ENCODE measurements at places on chromosomes 4 and X.
A peak's percentile ranks its signal among the peaks of the same experiment; 100 is the strongest.

GRCh38 chr4:165222651-165222994 is 15.3 kb downstream of the KLHL2 start:
- DNase-seq: no peak

- DNase-seq: no peak
Observed at GRCh38 chrX:118066867-118067515, 49.6 kb downstream of the KLHL13 start.

GRCh38 chrX:40132751-40133150 is 35.0 kb upstream of the BCOR start:
- peak; percentile 65 for DNase-seq

DNA sequence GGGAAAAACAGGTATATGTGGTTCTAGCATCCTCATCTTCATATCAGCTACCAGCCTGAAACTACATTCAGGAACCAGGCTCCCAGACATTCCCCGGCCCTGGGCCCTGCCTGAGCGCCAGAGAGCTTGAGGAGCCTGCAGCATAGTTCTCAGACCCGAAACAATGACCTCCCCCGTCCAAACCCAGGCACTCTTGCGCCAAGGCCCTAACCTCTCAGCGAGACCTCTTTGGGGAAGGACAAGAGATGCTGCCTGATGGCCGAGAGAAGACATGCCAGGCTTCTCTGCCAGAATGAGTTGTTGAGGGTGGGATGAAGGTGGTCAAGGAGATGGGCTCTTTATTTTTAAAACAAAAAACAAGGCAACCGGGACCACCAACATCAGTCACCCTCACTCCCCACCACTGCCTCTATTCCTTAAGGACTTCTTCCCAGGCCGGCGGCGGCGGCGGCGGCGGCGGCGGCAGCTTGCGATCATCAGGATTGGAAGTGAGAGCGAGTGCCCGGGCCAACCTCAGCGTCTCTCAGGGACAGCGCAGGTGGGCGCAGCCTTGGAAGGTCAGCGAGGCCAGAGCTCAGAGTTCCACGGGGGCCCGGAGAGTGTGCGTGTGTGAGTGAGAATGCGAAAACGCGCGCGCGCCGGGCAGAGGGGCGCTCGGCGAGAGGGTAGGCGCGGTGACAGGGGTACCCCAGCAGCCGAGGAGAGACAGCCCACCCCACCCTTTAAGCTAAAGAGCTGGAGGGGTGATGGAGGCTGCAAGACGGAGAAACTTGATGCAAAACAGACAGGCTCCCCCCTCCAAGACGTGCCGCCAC is 601 bp downstream of the INPP4B start:
- no peak for DNase-seq

- no peak for DNase-seq
Observed at GRCh38 chr4:94251094-94251493, 43.4 kb downstream of the SMARCAD1 start.

- no peak for DNase-seq
Observed at GRCh38 chr4:22030307-22030706, 81.7 kb upstream of the KCNIP4 start.

DNA sequence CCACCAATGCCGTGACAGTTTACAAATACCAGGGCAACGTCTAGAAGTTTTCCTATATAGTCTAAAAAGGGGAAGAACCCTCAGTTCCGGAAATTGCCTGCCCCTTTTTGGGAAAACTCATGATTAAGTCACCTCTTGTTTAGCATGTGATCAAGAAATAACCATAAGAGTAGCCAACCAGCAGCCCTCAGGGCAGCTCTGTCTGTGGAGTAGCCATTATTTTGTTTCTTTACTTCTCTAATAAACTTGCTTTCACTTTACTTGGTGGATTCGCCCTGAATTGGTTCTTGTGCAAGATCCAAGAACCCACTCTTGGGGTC is 20.0 kb upstream of the HOPX start:
- no peak for DNase-seq

GRCh38 chr4:17665346-17665745 is 50.9 kb downstream of the MED28 start:
- no peak for DNase-seq

- DNase-seq: no peak
Observed at GRCh38 chr4:38802561-38803355, 1.8 kb downstream of the TLR1 start.

- DNase-seq: no peak
Observed at GRCh38 chr4:101370663-101371210, 23.4 kb upstream of the PPP3CA start.

- no peak for DNase-seq
Observed at GRCh38 chr4:3784454-3785291, 18.5 kb downstream of the ADRA2C start.

- DNase-seq: no peak
Observed at GRCh38 chr4:10015140-10015753, 6.0 kb downstream of the SLC2A9 start.

DNA sequence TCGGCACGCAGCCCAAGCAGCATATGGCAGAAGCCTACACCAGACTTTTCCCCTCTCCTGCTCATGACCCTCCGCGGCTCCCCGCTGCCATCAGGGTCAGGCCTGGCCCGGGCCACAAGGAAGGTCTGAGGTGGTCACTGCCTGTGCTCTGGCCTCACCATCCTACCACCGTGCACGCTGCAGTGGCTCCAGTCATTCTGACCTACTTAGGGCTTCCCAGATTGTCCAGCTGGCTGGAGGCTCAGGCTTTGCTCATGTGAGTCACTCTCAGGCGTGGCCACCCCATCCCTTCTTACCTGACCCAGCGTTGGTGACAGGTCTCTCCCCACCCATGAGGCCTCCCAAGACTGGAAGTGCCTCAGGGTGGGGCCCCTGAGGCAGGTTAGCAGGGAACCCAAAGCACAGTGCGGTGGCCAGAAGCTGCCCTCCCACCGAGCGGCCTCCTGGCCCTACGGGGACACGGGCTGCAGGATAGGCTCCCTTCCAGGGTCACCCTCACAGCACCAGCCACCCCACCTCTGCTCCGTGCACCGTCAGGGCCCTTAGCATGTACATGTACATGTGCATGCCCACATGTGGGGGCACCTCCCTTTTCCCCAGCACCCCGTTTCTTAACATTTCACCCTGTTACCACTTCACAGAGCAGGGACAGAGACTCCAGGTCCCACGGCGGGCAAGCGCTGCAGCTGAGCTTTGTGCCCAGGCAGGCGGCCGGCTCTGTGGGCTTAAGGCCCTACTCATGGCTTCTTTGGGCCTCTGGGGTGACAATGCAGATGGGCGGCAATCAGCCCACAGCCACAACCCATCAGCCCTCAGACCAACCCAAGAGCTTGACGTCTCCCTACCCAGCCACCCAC is 2.2 kb downstream of the TREX2 start:
- no peak for DNase-seq

DNA sequence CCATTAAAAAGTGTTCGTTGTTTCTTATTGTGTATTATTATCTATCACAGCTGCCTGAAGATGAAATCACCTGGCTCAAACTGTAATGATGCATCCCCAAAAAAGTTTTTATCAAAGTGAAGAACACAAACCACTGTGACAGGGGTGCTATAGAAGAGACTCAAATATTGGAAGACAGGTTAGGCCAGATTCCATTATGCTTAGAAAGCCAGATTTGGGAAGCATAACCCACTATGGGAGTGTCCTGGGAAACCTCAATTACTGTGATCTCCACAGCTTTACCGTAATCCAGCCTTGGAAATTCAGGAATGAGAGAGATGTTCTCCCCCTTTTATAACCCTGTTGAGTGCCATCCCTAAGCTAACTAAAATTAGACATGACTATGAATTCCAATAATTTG is 114.2 kb downstream of the NWD2 start:
- DNase-seq: no peak

All from stromal cell of bone marrow (primary cell).